Nephron progenitor cell (in vitro differentiated cells): ENCODE measurements at places on chromosomes 6 and 20.

DNA sequence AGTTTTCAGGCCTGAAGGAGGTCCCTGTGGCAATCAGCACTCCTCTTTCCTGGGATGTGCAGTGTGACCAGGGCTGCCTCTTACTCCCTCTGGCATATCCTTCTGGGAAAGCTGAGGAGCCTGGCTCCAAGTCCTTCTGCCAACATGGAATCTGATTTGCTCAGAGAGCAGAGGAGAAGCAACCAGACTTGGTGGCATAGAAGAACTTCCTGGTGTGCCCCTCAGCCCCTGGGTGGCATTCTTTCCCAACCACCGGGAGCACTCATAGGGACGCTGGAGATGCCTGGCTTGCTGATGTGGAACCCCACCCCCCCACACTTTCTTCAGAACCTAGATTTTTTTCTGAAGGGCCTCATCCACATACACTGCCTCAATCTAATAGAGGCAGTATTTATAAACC lies 107.6 kb upstream of the TRAF3IP2 start:
- no peak for DNase-seq

DNA sequence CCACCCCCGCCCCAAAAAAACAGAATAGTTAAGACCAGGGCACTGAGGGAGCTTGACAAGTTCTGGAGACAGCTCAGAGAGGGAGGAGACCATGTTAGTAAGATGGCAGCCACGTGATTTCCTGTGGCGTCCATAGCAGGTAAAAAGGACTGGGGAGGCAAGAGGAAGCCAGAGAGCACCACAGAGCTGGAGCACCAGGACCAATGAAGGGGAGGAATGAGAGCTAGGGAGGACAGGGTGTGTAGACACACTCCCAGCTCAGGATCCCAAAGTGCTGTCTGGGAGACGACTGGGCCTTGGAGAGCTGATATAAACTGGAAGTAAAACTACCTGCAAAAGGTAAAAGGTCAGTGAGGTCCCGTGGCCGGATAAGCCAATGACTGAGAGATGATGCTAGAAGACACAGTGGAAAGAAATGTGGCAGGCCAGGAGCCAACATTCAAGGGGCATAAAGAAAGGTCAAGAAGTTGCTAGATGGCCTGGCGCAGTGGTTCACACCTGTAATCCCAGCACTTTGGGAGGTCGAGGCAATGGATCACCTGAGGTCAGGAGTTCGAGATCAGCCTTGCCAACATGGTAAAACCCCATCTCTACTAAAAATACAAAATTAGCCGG lies 39.0 kb downstream of the SLC23A2 start:
- no peak for DNase-seq

- DNase-seq, result no peak
Observed at GRCh38 chr20:8876366-8876765, 192.5 kb upstream of the PLCB4 start.

DNA sequence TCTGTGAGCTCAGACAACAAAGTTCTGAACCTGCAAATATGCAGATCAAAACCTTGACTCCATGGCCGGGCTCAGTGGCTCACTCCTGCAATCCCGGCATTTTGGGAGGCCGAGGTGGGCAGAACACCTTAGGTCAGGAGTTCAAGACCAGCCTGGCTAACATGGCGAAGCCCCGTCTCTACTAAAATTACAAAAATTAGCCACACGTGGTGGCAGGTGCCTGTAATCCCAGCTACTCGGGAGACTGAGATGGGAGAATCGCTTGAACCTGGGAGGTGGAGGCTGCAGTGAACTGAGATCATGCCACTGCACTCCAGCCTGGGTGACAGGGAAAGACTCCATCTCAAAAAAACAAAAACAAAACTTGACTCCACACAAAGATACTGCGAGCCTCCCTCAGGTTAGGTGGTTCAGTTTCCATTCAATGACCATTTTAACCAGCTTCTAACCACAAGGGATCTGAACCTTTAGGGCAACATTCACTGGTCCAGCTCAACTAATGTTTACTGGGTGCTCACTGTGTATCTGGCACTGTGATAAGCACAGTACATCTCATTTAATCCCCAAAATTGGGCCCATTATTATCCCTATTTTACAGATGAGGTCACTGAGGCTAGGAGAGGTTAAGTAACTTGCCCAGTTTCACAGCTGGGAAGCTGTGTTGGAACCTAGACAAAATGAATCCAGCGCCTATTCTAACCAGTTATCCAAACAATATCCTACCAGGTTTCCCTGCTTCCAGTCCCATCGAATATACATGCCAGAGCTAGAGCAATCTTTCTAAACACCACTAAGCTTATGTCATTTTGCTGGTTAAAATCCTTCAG lies 1.8 kb downstream of the SNRPB start:
- no peak for DNase-seq

- DNase-seq, result no peak
Observed at GRCh38 chr20:34435589-34435988, 72.5 kb downstream of the ITCH start.

DNA sequence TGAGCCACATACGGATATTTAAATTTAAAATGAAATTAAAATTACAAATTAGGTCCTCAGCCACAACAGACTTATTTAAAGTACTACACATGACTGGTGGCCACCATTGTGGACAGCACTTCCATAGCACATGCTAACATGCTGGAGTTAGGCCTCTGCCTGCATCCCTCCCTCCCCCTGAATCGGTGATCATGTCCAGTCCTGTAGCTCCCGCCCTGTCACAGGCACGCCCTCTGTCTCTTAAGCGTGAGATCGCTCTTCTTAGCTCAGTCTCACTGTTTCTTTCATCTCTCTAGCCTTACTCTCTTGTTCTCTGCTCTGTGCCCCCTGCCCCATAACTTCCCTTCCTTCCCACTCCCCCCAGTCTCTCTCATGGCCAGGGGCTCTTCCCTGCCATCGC lies 28.9 kb downstream of the ELMO2 start:
- DNase-seq, result no peak

DNA sequence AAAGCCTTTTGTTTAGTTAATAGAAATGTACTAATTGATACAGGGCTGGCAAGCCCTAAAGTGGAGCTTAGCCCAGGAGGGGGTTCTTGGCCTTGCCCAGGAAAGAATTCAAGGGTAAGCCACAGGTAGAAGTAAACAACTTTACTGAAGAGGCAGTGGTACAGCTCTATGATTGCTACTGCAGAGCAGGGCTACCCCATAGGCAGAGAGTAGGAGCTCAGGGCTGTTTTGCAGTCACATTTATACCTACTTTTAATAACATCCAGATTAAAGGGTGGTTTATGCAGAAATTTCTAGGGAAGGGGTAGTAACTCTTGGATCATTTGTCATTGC lies 680.4 kb upstream of the GJE1 start:
- DNase-seq, result no peak

- DNase-seq, result no peak
Observed at GRCh38 chr6:155454471-155454870, 1.2 kb downstream of the NOX3 start.

- no peak for DNase-seq
Observed at GRCh38 chr20:61480158-61480825, 228.2 kb downstream of the CDH4 start.

- DNase-seq, result no peak
Observed at GRCh38 chr6:107434812-107435211, 24.6 kb downstream of the PDSS2 start.

DNA sequence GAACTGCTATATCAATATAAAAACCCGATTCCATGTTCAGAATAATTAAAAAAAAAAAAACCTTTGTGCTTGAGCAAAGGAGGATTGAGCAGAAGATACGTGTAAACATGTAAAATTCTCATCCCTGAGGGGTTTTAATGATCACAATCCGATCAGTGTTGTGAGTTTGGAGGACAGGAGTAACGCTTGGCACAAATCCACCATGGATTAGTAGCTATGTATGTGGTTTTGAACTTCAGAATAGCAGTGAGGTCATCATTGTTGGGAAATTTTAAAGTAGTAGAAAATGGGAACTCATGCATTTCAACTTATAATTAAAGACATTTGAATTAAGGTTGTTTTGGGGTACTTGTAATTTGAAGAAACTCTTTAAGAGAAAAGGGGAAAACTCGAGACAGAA lies 203.2 kb downstream of the RPS12 start:
- DNase-seq, result no peak
